Adrenal gland (tissue), 19 donors: ENCODE measurements at places on chromosomes 5 and 9. TPM values are rescaled to one million over a fixed set of nuclear protein-coding genes. Genes with fewer than 3 reads are reported as not detected.

- no peaks in the 10 kb centered on the region for H3K36me3 ChIP-seq
- H3K4me1 ChIP-seq, result no peaks in the 10 kb centered on the region
- H3K27me3 ChIP-seq, result no peaks in the 10 kb centered on the region
- no peak overlapping the region for H3K4me3 ChIP-seq
- no peak for DNase-seq
- H3K27ac ChIP-seq, result no peak overlapping the region
These were observed 794.9 kb downstream of the MAT2B start for GRCh38 chr5:164300295-164300694.

DNA sequence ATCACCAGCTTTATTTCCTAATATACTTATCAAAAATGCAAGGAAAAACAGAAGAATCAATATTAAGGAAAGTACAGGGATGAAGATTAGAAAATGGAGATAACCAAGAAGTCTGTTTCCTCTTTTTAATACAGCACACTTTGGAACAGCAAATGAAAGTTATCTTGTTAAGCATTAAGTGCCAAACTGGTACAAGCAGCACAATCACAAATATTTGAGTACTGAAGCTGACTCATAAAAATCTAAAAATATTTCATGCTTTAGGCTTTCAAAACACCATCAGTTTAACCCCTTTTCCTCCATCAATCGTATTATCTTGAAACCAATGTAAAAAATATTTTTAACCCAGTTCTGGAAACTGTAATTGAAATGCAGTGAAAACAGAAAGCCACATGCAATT is 2.7 kb downstream of the FBXW11 start:
- H3K27me3 ChIP-seq, result no peaks in the 10 kb centered on the region
- H3K36me3 ChIP-seq, result no peaks in the 10 kb centered on the region
- no peak overlapping the region for H3K27ac ChIP-seq
- peaks cover 37% of the 10 kb centered on the region for H3K4me1 ChIP-seq

The ASPN gene
- 2.9 TPM for total RNA-seq

GRCh38 chr5:93461756-93462155 is 119.3 kb downstream of the NR2F1-AS1 start:
- no peak overlapping the region for H3K27ac ChIP-seq
- no peaks in the 10 kb centered on the region for H3K27me3 ChIP-seq
- no peak for DNase-seq
- no peaks in the 10 kb centered on the region for H3K4me1 ChIP-seq
- no peak overlapping the region for H3K4me3 ChIP-seq

- DNase-seq, result no peak
- H3K36me3 ChIP-seq, result no peaks in the 10 kb centered on the region
- H3K4me3 ChIP-seq, result no peak overlapping the region
- H3K27ac ChIP-seq, result no peak overlapping the region
These were observed 9.7 kb upstream of the TGFBI start for GRCh38 chr5:136018814-136019783.

The ASS1 gene
- total RNA-seq, result 192 TPM

The IL13 gene
- total RNA-seq, result not detected

- H3K4me3 ChIP-seq, result no peak overlapping the region
- H3K4me1 ChIP-seq, result no peaks in the 10 kb centered on the region
- no peaks in the 10 kb centered on the region for H3K36me3 ChIP-seq
- DNase-seq, result no peak
- no peak overlapping the region for H3K27ac ChIP-seq
These were observed 553.0 kb downstream of the EBF1 start for GRCh38 chr5:158546748-158547147.

DNA sequence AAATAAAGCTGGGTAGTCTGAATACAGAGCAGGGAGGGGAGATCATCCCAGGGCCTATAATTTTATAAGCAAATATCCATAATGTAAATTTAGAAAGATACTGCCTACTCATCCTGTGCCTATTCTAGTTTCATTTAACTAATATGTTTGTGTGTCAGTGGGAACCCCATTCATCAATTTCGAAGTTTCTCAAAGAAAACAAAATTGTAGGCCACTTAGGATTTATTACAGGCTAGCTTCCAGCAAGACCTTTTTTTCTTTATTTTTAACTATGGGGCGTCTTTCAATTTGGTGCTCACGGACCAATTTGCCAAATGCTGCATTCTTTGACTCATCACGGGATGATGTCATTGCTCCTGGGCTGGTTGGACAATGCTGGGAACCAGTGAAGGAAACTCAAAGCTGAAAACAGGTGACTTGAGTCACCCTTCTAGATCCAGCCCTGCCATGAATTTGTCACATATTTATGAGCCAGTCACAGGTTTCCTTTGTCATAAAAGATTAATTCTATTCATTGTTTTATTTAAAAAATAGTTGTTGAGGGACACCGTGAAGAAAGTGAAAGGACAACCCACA is 13.4 kb downstream of the PCSK5 start:
- H3K4me3 ChIP-seq, result no peak overlapping the region
- peak; percentile 72 for DNase-seq
- peaks cover 20% of the 10 kb centered on the region for H3K4me1 ChIP-seq
- no peaks in the 10 kb centered on the region for H3K36me3 ChIP-seq

DNA sequence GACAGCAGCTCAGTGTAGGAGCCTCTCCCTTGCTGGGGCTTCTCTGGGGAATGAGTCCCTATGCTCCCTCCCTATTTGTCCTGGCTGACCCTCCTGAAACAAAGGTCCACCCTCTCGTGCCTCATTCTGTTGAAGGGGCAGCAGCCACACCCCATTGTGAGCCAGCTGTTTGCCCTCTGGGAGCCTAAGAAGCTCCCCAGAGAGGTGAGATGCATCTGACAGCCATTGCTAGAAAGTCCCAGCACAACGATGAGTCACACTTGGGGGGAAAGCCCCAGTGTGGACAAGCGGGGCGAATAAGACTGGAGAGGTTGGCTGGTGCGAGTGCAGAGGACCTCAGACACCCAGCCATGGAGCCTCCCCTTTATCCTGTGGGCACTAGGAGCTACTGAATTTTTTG is 101.4 kb downstream of the PPARGC1B start:
- no peaks in the 10 kb centered on the region for H3K36me3 ChIP-seq
- H3K27ac ChIP-seq, result no peak overlapping the region
- H3K4me3 ChIP-seq, result no peak overlapping the region
- no peak for DNase-seq
- no peaks in the 10 kb centered on the region for H3K4me1 ChIP-seq

GRCh38 chr5:135662061-135662481 is 83.3 kb upstream of the CXCL14 start:
- H3K4me1 ChIP-seq, result no peaks in the 10 kb centered on the region
- no peak overlapping the region for H3K4me3 ChIP-seq
- H3K36me3 ChIP-seq, result no peaks in the 10 kb centered on the region
- H3K27me3 ChIP-seq, result no peaks in the 10 kb centered on the region
